Cortex of kidney (tissue), 1 donor: ENCODE measurements at places on chromosomes 5 and 9.

GRCh38 chr9:4583001-4583400, 79.1 kb upstream of the PLPP6 start:
- DNase-seq = no peak

DNA sequence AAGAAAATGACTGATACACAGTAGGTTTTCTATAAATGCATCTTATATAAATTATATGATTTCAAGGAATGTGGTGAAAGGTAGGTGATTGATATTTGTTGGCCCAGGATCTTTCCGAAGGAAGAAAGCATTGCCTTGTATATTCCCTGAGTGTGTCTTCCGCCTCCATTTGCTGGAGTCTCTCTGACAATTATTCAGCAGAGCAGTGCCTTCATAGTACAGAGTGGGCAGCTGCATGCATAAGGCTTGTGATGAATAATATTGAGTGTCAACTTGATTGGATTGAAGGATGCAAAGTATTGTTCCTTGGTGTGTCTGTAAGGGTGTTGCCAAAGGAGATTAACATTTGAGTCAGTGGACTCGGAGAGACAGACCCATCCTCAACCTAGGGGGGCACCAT, 58.5 kb downstream of the CETN3 start:
- DNase-seq = no peak

GRCh38 chr5:122311961-122312590, at the start of gene SNCAIP:
Gene SNCAIP (plus strand): TSS chr5:122312237. CDS start chr5:122391135, 78,898 bp downstream.
- DNase-seq = peak; percentile 13

DNA sequence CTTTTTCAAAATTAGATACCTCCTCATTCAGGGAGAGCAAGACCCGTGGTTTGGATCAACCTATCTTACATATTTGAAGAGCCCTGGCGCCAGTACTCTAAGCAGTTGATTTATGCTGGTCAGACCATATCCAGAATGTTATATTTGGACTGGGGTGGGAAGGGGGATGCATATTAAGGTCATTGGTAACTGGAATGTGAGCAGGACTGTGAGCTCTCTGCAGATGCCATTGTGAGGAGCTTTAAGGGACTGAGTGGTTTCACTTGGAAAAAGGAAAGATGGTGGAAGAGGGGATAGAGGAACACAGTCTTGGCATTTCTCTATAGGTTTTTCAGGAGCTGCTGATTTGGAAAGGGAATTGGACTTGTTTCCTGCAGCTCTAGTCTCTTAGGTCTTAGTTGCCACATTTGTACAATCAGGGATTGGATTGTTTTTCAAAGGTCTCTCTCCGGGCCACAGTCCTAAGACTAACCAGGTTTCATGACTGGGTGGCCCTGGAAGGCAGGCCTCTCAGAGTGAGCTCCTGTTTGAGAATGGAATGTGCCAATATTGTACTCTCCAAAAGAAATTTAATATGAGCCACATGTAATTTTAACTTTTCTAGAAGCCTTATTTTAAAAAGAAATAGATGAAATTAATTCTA, 25.8 kb upstream of the F2R start:
- DNase-seq = no peak

DNA sequence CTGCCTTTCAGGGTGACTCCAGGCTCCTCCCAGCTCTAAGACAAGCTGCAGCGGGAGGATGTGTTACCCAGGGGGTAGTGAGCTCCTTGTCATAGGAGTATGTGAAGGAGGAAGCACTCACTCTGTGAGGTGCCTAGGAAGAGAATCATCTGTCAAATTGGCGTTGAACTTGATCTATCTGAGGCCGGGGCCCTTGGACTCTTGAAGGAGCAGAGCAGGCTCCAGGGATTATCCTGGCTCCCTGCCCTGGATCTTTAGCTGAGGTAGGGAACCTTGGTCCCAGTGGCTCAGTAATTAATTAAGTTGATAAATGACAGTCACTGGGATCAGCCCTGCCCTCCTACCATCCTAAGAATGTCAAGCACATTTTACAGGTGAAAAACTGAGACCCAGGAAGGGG, 15.5 kb downstream of the ADGRD2 start:
- no peak for DNase-seq

GRCh38 chr9:105479846-105480245, 32.0 kb downstream of the FSD1L start:
- no peak for DNase-seq

- DNase-seq = no peak
Measured at GRCh38 chr9:92663126-92663525, 6.8 kb downstream of the IPPK start.

DNA sequence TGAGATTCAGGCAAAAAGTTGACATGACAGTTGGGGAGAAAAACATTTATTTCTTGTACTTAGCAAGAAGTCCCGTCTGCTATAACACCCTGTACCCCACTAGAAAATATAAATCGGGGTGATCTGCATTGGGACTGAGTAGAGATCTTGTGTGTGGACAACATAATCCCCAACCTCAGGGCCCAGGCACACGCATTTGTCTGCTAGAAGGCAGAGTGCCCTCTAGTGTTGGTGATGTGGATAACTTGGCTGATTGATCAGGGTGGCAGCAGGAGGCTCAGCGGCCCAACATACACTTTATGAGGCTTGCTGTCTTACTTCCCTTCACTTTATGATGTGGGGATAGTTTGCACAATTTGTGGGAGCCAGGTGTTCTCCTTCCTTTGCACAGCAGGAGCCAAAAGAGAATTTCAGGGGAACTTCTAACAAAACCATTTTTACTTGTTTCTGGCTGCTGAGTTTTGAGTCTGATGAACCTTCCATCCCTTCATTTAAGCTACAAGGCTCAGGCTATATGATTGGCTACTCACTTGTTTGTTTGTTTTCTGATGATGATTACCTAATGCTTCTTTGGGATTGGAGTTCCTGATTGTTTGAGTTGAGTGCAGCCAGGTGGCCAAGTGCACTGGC, 263.2 kb downstream of the DMAC1 start:
- no peak for DNase-seq

- DNase-seq = no peak
Measured at GRCh38 chr5:97544240-97544639, 361.2 kb upstream of the RIOK2 start.

GRCh38 chr5:58232130-58232529, 227.8 kb downstream of the PLK2 start:
- no peak for DNase-seq

- DNase-seq = no peak
Measured at GRCh38 chr9:96612105-96612965, 7.3 kb downstream of the CDC14B start.

DNA sequence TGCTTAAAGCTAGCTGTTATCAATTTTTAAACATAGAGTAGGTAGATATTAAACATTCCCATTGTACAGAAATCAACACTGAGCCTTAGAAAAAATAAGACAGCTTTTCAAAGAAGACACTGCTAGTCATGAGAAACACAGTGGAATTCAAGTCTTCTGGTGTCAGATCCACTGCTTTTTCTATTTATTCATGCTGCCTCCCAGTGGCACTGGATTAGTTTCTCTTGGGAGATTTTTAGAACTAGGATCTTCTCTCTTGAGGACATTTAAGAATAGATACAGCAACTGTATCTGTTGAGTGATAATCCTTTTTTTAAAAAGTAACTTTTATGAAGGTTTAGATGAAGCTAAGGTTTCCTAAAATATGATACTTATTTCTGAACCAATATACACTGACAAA, 1635.4 kb upstream of the C9orf72 start:
- DNase-seq = no peak

- no peak for DNase-seq
Measured at GRCh38 chr9:73844135-73844534, 653.0 kb upstream of the RORB start.

- no peak for DNase-seq
Measured at GRCh38 chr9:112772215-112772509, 21.6 kb downstream of the SNX30 start.

- no peak for DNase-seq
Measured at GRCh38 chr9:134314039-134314949, 12.0 kb upstream of the RXRA start.

- no peak for DNase-seq
Measured at GRCh38 chr5:92695123-92696003, 885.7 kb downstream of the NR2F1-AS1 start.

GRCh38 chr9:114410910-114411309, 23.1 kb upstream of the AKNA start:
- DNase-seq = no peak

- no peak for DNase-seq
Measured at GRCh38 chr5:43635374-43635773, 32.4 kb downstream of the NNT start.

GRCh38 chr9:20292002-20292401, 330.3 kb downstream of the MLLT3 start:
- DNase-seq = no peak

DNA sequence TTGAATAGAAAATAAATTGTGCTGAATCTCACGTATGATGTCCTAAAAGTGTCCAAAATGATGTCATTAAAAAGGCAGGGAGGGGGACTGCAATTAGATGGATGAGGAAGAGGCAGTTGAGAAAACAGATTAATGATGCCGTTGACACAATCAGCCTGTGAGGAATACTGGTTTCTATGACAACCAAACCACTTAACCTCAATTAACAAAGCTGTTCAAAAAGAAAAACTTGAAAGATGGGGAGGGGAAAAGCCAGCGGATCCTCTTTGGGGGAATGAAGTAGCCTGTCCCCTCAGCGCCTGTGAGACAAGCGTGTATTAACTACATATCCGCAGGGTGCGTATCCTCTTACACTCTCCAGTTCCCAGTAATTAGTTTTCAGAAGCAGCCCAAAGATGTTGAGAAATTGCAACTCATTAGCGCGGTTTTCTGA, 160.7 kb downstream of the TTC39B start:
- no peak for DNase-seq

DNA sequence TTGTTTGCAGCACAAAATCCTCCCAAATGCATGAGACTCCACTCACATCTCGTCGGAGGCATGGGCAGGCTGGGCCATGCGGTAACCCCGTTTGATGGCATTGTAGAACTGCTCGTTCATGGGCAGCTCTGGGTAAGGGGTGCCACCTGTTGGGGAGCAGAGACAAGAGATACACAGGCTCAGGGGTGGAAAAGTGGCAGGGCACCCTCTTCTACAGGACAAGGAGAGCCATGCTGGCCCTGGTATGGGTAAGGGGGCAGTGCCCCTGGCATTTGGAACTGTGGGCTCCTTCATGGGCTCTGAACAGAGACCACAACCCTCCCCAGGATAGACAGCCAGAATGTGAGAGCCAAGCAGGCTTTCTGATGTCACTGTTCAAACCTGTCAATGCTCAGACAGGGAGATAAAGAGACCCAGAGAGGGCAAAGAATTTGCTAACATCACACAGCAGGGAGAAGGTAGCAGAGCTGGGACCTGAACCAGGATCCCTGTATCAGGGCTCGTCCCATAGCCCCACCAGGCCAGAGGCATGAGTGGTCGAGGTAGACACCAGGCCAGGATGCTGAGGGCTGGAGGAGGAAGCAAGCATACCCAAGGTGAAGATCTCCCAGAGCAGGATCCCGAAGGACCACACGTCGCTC, 33.2 kb upstream of the CSF1R start:
- no peak for DNase-seq

- no peak for DNase-seq
Measured at GRCh38 chr5:3285621-3286020, 310.0 kb upstream of the IRX1 start.
